NCI-H1092 treated with DMSO at 0.1 percent for 48 hours (cell line): ENCODE measurements at places on chromosomes 2 and 18.

DNA sequence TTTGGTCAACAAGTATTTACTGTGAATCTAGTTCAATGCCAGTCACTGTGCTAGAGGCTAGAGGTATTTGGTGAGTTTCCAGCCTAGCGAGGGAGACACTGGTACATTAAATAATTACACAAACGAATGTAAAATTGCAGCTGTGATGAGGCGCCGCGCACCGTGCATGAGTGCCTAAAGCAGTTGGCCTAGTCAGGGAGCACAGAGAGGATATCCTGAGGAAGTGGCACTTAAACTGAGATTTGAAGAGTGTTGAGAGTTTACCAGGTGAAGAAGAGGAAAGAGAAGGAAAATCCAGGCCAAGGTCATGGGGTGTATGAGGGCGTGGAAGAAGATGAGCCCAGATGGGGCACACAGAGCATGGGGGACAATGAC lies 157.6 kb upstream of the NDUFV2 start:
- DNase-seq = no peak

- no peak for DNase-seq
Observed at GRCh38 chr2:203870941-203871340, 3.4 kb downstream of the CTLA4 start.

- DNase-seq = no peak
Observed at GRCh38 chr2:173288561-173288960, 66.1 kb upstream of the CDCA7 start.

DNA sequence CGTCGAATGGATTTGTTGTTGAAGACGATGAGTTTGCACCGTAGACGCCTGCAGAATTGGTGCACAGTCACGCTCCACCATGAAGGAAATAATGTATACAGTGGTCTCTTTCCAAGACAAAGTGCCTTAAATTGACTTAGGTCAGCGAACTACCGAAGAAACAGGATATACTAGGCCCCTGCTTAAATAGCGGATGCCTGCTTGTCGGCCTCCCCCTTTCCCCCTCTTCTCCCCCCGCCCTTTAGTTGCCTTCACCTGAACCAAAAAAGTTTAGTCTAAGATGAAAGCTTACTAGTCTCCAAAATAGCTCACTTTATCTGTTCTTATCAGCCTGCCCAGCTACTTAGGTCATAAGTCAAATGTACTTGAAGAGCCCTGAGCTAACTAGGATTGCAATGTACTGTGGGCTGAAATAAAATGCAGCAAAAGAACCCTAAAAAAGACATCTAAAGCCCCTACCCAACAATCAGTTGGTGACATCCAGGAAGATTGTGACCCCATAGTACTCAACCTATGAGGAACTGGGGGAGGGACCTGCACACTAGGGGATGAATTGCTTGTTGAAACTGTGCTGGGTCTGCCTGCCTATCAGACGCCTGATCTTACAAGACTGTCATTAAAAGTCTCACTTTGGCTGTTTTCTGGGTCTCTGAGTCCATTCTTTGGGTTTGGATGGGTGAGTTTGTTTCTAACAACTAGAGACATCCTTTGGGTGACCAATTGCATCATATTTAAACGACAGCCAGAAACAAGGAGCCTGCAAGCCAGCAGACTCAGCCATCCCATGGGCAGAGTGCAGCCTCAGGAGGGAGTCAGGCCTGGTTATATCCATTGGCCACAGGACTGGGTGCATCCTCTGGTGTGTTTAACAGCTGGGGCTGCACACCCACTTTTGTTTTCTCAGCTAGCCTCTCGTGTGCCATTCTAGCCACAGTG lies 14.5 kb downstream of the ACOXL start:
- no peak for DNase-seq

- DNase-seq = no peak
Observed at GRCh38 chr2:64059270-64059669, 40.0 kb upstream of the VPS54 start.

GRCh38 chr2:59853032-59853431 lies 700.4 kb downstream of the BCL11A start:
- no peak for DNase-seq
